ENCODE measurements at places on chromosomes 3 and 15.

DNA sequence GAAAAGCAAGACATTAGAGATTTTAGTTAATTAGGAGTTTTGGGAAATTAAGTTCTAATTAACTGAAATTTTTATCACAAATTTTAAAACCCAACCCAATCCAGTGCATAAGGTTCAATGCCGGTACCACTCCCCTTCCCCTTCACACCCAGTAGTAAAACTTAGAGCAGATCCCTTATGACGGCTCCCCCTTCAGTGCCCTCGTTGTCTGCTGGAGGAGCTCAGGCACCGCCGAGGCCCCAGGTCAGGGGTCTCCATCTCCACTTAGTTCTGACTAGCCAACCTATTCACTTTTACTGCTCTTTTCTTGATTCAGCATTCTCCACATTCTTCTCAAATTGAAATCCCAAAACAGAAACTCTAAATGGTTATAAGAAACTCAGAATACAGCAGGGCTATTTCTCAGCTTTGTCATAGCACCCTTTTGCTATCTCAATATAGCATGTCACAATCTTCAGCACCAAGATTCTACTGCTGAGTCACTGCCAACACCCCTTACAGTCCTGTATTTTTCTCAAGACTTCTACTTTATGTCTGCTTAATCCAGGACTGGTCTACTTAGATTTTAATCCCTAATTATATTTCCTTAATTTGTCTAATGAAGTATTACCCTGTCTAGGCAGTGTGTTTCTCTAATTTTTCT, 39.8 kb downstream of the TUBGCP4 start:
- peak; percentile 6 for DNase-seq

- DNase-seq = no peak
These were observed 71.3 kb downstream of the SMAD6 start for GRCh38 chr15:66773129-66773873.

DNA sequence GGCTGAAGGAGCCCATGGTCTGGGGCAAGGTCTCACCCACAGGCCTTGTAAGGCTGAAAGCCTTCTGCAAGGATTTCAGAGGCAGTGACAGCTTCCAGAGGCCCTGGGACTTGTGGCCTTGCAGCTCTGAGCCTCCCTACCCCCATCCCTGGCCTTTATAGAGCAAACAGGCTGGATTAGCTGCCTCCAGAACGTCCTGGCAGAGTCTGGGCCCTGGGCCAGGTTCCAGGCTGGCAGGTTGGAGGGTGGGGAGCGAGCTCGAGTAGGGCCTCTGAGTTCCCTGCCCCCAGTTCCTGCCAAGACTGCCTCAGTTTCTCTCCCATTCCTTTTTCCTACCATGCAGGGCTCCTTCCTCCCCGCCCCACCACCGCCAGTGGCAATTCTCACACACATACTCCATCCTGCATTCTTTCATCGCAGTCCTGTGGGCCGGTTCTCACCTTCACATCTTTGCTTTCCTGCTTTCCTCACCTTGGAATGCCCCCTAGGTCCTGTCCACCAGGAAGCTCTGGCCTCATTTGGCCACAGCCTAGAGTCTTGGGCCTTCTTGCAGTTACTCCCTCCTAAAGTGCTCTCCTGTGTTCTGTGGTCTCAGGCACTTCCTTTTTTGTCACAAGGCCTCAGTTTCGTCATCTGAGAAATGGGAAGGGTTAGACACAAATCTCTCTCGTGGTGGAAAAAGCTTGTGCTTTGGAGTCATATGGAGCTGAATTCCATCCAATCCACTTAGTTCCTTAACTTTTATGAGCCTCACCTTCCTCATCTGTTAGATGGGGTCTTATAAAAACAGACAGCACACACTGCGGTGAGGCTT, 2.7 kb downstream of the LMAN1L start:
- no peak for DNase-seq

- no peak for DNase-seq
These were observed 572.0 kb upstream of the NR2F2 start for GRCh38 chr15:95758451-95758850.

DNA sequence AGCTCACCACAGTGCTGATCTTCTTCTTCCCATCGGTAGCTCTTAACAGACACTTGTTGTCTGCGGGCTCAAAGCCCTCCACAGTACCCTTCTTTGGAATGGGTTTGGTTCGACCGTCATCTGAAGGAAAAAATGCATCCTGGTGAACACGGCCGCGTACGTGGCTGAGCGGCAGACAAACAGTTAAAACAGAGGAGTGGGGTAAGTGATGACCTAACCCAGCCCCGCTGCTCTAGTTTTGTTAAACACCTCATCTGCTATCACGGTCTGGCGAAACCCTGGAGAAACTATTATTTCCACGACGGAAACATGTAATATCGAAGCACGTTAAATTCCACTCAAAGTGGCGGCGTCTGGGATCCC, 725 bp downstream of the SRP14 start:
- DNase-seq = no peak

Measured in MCF 10A (cell line).